ENCODE measurements at places on chromosomes 2 and 18. TPM values are rescaled to one million over a fixed set of nuclear protein-coding genes. Genes with fewer than 3 reads are reported as not detected.

DNA sequence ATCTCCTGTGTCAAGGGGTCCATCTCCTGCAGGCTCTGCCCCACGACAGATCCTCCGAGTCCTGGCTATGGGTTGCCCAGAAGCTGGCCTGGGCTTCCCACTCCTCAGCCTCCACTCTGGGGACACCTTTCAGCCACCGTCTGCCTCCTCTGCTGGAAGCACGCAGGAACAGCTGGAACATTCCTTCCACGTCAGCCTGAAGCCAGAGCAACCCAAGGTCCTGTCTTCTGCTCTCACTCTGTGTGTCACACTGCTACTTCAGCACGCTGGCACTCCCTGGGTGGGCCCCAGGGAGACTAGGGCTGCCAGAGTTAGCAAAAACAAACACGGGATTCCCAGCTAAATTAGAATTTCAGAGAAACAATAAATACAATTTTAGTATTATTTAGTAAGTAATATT, 148.8 kb downstream of the HRH4 start:
- DNase-seq, result no peak

- DNase-seq, result no peak
Observed at GRCh38 chr2:64221935-64222334, 77.7 kb upstream of the PELI1 start.

- DNase-seq, result no peak
Observed at GRCh38 chr2:121064186-121064585, 220.8 kb downstream of the TFCP2L1 start.

GRCh38 chr18:41266616-41267015, 688.4 kb upstream of the PIK3C3 start:
- no peak for DNase-seq

DNA sequence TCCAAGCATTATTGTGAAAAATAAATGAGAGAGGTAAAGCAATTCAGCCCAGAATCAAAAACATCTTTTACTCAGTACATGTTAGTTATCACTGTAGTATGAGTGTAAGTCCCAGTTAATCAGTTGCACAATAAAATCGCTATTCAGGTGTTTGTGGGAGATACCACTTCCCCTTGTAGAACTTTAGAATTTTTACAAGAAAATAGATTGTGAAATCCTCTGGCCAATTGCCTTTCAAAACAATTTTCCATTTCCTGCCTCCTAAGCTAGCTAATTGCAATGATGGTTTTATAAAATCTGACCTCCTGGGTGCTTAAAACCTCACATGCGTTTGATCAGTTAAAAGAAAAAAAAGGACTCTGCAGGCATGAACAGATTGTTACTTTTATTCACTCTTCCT, 332.5 kb downstream of the PID1 start:
- no peak for DNase-seq

DNA sequence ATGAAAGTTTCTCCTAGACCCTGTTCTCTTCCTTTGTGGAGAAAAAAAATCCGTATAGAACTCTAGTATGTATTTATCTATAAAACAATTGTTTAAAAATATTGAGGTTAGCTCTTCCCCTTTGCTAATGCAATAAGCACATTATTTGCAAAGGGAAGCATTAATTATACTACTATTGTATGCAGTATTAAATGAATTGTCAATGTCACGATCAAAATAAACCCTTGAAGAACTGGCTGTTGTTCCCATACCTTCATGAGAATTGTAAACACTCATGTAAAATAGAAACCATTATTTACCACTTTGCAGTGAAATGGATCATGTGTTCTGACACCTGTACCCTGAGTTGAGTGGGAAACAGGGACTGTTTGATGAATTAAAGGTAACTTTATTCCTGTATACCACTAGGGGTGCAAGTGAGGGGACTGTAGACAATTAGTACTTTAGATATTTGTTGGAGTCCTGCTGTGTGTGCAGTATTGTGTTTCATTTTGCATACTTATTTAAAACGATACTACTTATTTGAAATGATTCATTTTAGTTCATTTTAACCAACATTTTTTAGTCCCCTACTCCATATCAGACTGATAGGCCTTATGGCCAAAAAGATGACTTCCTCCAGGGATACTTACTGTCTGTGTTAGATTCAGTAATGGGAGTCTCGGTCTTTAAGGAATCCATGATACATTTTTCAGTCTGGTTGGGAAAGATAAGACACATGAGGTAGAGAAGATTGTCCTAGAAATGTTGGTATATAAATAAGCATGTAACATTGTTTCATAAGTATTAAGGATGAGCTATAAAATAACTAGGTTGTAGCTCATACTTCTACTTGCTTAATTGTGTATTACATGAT, 7.9 kb downstream of the PKP4 start:
- no peak for DNase-seq

DNA sequence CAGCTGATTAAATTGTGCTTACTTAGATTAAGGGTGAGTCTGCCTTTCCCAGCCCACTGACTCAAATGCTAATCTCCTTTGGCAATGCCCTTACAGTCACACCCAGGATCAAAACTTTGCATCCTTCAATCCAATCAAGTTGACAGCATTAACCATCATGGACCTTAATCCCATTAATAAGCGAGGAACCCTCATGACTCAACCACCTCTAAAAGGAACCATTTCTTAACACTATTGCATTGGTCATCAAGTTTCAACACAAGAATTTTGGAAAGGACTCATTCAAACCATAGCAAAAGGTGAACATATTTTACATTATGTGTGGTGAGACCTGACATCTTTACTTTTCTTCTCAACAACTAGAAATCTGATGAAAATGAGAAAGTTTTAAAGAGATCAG, 187.0 kb downstream of the OSR1 start:
- DNase-seq, result no peak

DNA sequence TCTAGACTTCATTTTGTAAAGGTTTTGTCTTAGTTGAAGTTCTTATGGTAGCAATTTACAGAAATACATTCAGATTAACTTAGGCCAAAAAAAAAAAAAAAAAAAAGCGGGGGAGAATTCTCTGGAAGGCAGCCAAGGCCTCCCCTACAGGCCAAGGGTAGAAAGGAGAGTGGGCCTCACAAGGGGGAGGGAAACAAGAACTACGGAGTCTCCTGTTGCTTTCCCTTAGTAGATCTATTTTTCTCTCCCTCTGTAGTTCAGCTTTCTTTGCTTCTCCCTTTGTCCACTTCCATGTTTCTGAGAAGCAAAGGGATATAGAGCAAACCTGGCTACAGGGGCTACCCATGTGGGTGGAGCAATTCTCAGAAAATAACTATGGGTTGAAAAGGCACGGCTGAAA, 2.4 kb upstream of the STK11IP start:
- DNase-seq, result no peak

IL36G gene
- total RNA-seq, result not detected

ZNF513 gene
- total RNA-seq, result 6.0 TPM

SIX3 gene
- total RNA-seq, result not detected

TBR1 gene
- not detected for total RNA-seq

TUBA4A gene
- 84.3 TPM for total RNA-seq

Data from Right ventricle myocardium superior (tissue), 1 donor.